ENCODE measurements at places on chromosomes 13 and 19.

- no peak for DNase-seq
These were observed 1.3 kb upstream of the BSG start for GRCh38 chr19:570937-571565.

GRCh38 chr13:49082653-49083536 lies 107.2 kb downstream of the FNDC3A start:
- no peak for DNase-seq

- no peak for DNase-seq
These were observed 1058.2 kb upstream of the PCDH20 start for GRCh38 chr13:62473944-62474237.

GRCh38 chr19:43229315-43229714 lies 23.9 kb upstream of the PSG4 start:
- DNase-seq = no peak

GRCh38 chr13:28485996-28486543 lies 8.9 kb downstream of the FLT1 start:
- no peak for DNase-seq

GRCh38 chr13:97395447-97396136 lies 38.4 kb upstream of the RAP2A start:
- DNase-seq = no peak

DNA sequence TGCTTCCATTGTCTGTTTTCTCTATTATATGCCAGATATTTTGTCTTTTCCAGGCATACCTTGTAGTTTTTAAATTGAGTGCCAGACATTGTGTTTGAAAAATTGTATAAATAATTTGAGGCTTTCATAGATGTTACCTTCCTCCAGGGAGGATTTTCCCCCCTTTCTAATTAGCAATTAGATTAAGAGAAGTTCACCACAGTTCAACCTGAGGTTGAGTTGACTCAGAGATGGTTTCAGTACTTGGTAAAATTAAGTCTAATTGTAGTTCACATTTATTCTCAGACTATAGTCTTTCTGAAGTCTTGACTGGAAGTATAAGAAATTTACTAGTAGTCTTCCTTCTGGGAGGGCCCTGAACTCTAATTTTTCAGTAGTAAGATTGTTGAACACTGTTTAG lies 104.1 kb upstream of the SCEL start:
- DNase-seq = no peak

DNA sequence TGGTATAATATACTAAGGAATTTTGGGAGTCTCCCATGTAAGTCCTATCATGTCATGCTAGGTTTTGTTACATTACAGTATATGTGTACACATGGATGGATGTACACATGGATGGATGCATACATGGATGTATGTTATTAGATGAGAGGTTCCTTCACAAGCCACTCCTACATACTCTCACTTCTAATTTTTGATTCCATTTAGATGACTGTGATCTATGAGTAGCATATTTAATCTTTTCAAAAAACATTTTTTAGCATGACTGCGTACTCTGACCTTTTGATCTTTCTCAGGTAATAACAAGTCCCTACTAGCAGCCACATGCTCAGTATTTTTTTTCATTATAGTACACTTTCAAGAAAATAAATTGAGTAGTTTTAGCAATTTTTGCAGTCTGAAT lies 441.8 kb downstream of the SLITRK1 start:
- no peak for DNase-seq

DNA sequence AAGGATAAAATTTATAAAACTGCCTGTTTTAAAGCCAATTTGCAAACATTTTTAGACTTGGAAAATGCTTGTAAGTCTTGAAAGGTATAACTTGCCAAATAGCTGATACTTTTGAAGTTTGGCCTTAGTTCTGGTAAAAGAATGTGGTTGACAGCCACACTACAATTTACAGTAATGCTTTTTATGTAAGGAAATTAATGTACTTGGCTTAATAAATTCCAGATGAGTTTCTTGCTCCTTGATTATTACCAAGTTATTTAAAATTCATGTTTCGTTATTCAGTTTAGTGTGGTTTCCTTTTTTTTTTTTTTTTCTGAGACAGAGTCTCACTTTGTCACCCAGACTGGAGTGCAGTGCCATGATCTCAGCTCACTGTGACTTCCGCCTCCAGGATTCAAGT lies 14.9 kb downstream of the LMO7 start:
- no peak for DNase-seq

GRCh38 chr13:48411841-48412531 lies 927 bp downstream of the LPAR6 start:
- peak; percentile 8 for DNase-seq

GRCh38 chr19:7507884-7508283 lies 8.0 kb upstream of the ZNF358 start:
- no peak for DNase-seq

GRCh38 chr13:20713751-20714150 lies 10.3 kb downstream of the IL17D start:
- DNase-seq = no peak

DNA sequence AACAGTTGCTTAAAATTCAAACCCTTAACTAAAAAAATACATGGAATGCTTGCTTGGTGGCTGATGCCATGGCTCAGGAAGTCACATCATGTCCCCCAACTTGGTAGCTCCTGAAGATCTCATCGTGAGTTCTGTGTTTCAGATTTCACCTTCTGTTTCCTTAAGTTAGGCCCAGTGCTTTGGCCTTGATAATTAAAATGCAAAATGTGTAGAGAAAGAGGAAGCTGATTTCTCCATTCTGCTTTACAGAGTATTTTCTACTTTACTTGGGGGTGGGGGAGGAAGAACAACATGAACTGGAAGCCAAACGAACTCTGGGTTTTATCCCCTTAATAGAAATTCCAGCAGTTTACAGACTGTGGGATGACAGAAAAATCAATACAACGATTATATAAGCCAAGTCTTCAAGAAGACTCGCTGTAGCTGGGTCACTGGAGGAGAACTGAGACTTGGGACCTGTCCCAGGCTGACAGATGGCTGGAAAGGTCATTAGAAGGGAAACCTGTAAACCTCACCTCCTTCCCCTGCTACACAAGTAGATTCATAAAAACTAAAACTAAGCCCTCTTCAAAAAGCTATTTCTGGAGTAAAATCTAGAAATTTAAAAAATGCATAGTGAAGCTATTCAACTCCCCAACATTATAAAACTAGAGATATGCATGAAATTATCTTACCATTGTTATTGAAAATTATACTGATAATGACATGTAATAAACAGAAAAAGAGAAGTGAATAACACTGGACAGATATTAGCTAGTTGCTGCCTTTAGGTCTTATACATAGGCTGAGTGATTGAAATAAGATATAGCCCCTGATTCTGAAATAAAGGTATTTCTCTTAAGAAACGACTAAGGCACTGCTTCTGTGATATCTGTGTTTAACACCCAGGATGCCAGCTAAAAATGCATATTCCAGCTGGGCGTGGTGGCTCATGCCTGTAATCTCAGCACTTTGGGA lies 22.1 kb upstream of the GGACT start:
- DNase-seq = no peak

DNA sequence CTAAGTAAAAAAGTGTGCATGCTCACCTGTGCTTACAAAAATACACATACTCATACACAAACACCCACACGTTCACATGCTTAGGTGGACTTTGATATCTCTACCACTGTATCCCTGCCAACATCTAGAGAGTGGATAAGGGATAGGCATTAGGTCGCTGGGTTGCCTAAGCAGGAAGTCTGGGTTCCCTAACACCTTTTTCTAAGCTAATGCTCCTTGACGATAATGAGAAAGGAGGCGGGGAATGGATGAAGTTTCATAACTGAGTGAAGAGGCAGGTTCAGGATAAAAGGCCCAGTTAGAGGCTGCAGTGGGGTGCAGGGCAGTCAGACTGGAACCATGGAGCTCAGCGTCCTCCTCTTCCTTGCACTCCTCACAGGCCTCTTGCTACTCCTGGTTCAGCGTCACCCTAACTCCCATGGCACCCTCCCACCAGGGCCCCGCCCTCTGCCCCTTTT lies 41.9 kb upstream of the CYP2A7 start:
- DNase-seq = no peak

DNA sequence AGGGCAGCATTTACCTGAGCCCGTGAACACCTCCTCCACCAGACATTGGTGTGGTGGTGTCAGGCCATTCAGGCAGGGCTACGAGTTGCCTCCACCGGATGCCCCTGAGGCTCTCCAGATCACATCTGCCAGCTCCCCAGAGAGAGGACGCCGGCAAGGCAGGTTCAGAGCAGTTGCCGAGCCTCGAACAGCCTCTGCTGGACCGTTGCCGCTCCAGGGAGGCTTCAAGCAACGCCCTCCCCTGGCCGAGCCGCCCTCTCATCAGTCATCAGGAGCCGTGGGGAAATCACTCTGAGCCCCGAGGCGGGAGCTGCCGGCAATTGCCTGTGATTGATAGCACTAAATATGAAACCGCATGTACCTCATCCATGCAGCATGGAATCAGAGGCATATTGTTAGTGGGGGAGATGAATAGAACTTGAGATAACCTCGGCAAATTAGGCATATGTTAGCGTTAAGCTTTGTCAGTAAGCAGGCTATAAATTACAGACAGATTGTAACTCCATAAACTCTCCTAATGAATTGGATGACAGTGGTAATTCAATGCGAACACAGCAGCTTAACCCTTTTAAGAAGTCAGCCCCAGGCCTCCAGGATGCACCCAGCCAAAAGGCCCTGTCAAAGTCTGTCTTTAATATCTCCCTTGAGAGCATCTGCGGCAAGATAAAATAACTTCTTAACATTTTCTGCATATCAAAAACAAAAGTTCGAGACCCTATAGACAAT lies 29.8 kb upstream of the SPACA7 start:
- DNase-seq = no peak

GRCh38 chr13:105827111-105827809 lies 708.2 kb downstream of the EFNB2 start:
- DNase-seq = no peak

DNA sequence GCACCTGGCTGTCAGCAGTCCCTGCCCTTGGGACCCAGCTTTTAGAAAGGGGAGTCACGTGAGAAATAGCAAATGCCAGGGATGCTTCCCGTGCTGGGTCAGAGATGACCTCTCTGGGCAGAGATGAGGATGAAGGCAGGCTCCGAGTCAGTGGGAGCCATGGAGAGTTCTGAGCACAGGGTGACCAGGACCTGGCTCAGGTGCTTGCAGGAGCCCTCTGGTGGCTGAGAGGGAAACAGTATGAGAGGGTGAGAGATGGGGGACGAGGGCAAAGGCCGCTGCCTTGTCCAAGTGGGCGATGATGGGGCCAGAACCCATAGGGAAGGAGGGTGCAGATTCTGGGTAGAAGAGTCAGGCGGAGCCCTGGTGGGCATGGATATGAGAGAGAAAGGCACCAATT lies 15.8 kb downstream of the TMED1 start:
- no peak for DNase-seq

- DNase-seq = peak; percentile 97
These were observed 720 bp upstream of the HNRNPL start for GRCh38 chr19:38850436-38850975.

- DNase-seq = no peak
These were observed 176.2 kb upstream of the UFM1 start for GRCh38 chr13:38173403-38173802.

DNA sequence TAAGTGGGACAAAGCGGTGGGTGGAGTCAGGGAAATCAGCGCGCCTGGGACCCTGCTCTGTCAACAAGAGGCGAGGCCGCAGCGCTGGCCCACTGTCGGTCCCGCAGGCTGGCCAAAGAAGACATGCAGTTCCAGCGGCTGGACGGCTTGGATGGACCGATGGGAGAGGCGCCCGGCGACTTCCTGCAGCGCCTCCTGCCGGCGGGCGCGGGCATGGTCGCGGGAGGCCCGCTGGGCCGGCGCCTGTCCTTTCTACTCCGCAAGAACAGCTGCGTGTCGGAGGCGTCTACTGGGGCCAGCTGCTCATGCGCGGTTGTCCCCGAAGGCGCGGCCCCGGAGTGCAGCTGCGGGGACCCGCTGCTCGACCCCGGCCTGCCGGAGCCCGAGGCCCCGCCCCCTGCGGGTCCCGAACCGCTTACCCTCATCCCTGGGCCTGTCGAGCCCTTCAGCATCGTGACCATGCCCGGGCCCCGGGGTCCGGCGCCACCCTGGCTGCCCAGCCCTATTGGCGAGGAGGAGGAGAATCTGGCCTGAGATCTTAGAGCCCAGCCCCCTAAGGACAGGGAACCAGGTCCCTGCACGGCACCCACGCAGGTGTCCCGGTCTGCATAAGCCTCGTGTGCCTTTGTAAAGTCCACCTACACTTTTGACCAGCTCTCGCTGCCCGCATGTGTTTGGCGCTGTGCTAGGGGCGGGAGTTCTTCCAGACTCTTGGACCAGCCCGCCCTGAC lies 6.1 kb downstream of the BEST2 start:
- no peak for DNase-seq

GRCh38 chr13:88806438-88806837 lies 1135.3 kb downstream of the SLITRK5 start:
- DNase-seq = no peak

DNA sequence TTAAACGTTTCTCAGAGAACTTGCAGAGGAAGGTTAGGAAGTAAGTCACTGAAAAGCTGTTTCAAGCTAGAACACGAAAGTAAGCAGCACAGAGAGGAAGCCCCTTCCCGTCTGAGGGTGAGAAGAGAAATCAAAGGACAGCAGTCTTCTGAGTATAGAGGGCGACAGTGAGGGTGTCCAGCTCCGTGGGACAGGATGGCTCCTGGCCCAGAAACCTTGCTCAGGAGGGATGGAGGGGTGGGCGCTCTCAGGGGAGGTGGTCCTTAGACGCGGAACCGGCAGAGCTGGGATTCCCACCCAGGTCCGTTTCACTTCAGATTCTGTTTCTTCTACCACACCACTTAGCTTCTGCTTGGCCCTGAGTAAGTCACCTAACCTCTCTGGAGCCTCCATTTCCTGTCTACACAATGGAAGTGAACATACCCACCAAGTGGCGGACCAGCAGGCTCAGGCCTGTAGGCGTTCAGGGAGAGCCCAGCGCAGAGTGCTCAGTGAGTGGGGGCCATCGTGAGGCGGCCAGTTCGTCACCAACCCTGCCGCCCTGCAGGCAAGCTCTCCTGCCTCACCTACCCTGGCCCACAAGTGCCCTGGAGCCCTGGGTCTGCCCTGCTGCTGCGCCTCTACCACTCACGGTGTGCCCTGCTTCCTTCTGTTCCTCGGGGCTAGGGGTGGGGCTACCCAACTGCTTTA lies 5.5 kb upstream of the RSPH6A start:
- DNase-seq = no peak

- no peak for DNase-seq
These were observed 492.4 kb downstream of the DACH1 start for GRCh38 chr13:71374471-71375049.

- no peak for DNase-seq
These were observed 3.6 kb downstream of the ZNF507 start for GRCh38 chr19:32349051-32349450.

- no peak for DNase-seq
These were observed 677 bp downstream of the TGDS start for GRCh38 chr13:94595001-94595949.
